ENCODE measurements at places on chromosomes 3 and 15. TPM values are rescaled to one million over a fixed set of nuclear protein-coding genes. Genes with fewer than 3 reads are reported as not detected.

ZNF501 gene
- polyA plus RNA-seq, result 3.3 TPM

POLQ gene
- 0.28 TPM for polyA plus RNA-seq

- H3K27me3 ChIP-seq, result peaks cover 13% of the 10 kb centered on the region
- DNase-seq, result no peak
- H3K27ac ChIP-seq, result no peak overlapping the region
Observed at GRCh38 chr3:46878781-46879436, 1.4 kb downstream of the PTH1R start.

SKIL gene
- polyA plus RNA-seq, result 25.7 TPM

DNA sequence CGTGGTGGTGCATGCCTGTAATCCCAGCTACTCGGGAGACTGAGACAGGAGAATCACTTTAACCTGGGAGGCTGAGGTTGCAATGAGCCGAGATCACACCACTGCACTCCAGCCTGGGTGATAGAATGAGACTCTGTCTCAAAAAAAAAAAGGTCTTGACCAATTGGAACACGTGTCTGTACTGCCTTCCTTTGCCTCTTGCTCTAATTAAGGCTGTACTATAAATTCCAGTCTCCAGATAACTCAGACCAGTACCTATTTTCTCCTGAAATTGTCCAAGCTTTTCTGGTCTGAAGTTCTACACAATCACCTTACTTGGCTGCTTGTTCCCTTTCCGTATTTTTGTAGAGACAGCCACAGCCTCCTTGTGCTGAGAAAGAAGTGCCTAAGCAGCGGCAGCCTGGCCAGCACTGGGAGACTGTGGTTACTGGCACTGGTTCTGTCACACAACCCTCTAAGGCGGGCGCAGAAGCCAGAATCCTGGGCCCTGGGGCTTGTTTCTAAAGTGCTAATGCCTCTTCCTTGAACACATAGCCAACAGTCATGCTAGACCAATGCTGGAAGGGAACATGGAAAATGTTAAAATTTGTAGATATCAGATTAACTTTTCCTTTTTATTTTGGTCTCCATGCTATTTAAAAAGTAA is 6.2 kb upstream of the CEP70 start:
- DNase-seq, result no peak
- H3K36me3 ChIP-seq, result no peaks in the 10 kb centered on the region
- no peak overlapping the region for H3K27ac ChIP-seq
- no peaks in the 10 kb centered on the region for H3K27me3 ChIP-seq
- no peak overlapping the region for H3K4me3 ChIP-seq

GRCh38 chr3:154981201-154981600 is 98.9 kb upstream of the MME start:
- H3K4me1 ChIP-seq, result no peaks in the 10 kb centered on the region
- peaks cover 5% of the 10 kb centered on the region for H3K27me3 ChIP-seq
- no peaks in the 10 kb centered on the region for H3K36me3 ChIP-seq
- no peak overlapping the region for H3K4me3 ChIP-seq

DNA sequence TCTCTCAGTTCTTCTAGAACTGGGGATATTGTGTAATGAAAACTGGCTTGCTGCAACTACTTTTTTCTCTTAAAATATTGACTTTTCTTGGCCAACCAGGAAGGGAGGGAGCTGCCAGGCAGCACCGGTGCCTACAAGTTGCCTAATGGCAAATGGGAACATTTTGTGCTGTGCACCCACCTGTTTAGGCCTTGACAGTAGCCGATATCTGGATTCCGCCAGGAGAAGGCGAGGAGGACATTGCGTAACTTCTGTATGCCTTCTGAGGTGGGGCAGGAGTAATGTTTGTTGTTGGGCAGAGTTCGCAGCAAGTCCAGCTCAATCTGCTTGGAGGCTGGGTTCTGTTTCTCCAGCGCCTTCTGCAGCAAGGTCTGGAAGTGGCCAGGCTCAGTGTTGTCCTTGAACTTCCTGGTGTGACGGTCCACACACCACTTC is 64.9 kb downstream of the TBC1D2B start:
- H3K27me3 ChIP-seq, result no peaks in the 10 kb centered on the region
- H3K27ac ChIP-seq, result no peak overlapping the region
- DNase-seq, result no peak
- H3K4me1 ChIP-seq, result no peaks in the 10 kb centered on the region
- H3K36me3 ChIP-seq, result peaks cover 23% of the 10 kb centered on the region

- H3K27ac ChIP-seq, result no peak overlapping the region
- DNase-seq, result no peak
- H3K27me3 ChIP-seq, result no peaks in the 10 kb centered on the region
- H3K4me3 ChIP-seq, result peak overlapping the region; percentile 15
- no peaks in the 10 kb centered on the region for H3K36me3 ChIP-seq
Observed at GRCh38 chr15:60411774-60412425, 14.1 kb upstream of the ANXA2 start.

- peaks cover 6% of the 10 kb centered on the region for H3K4me1 ChIP-seq
- H3K36me3 ChIP-seq, result no peaks in the 10 kb centered on the region
- H3K27me3 ChIP-seq, result peaks cover 27% of the 10 kb centered on the region
- DNase-seq, result no peak
- no peak overlapping the region for H3K27ac ChIP-seq
- H3K4me3 ChIP-seq, result no peak overlapping the region
Observed at GRCh38 chr3:123313889-123314288, 112.1 kb downstream of the SEC22A start.

DNA sequence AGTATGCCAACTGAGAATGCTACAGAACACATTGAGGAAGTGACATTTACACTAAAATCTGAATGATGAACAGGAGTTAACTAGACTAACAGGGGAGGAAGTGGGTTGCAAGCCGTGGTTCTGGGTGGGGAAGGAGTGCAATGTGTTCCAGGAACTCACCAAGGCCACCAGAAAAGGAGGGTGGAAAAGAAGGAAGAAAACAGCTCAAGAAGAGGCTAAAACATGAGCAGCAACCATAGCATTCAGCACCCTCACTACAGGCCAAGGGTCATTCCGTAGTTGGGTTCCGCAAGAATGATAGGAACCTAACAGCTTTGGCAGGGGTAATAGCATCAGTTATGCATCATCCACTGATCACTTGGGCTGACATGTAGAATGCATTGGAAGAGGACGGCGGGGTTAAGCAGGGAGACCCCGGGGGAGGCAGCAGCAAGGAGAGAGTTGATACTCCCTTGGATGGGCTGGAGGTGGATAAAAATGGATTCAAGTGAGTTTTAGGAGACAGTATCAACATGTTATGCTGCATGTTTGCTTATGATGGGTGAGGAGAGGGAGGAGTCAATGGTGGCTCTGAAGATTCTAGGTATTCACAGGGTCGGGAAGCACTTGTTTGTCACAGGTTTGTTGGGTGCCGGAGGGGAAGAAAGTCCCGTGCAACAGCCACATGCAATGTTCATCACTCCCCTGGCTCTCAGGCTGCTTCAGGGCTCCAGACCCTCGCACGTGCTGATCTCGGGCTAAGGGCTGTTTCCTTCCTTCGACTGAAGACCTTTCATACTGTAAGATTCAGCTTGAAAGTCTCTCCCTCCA is 53.2 kb downstream of the LIPC start:
- H3K27me3 ChIP-seq, result no peaks in the 10 kb centered on the region
- no peaks in the 10 kb centered on the region for H3K36me3 ChIP-seq
- H3K4me3 ChIP-seq, result no peak overlapping the region
- no peak overlapping the region for H3K27ac ChIP-seq

GRCh38 chr15:64284042-64284441 is 71.9 kb downstream of the CSNK1G1 start:
- DNase-seq, result no peak
- H3K4me1 ChIP-seq, result peaks cover 5% of the 10 kb centered on the region

SETMAR gene
- polyA plus RNA-seq, result not detected

CEMIP gene
- polyA plus RNA-seq, result 0.03 TPM

DLG1 gene
- polyA plus RNA-seq, result 40.5 TPM

DNA sequence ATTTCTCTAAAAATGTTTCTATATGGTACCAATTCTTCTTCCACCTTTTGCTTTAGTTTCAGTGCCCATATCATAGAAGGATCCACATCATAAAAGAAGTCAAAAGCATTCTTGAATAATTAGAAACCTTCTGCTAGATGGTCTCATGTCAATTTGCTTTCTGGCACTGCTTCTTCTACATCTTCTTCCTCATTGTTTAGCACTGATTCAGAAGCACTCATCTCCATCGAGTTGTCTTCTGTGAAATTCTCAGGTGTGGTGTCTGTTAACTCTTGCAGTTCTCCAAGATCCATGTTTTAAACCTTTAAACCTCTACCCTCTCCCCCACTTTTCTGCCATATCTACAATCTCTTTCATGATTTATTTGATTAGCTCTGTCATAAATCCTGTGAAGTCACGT is 154.8 kb downstream of the WDR76 start:
- no peak overlapping the region for H3K27ac ChIP-seq
- peaks cover 8% of the 10 kb centered on the region for H3K36me3 ChIP-seq

GOLGA6B gene
- not detected for polyA plus RNA-seq

DNA sequence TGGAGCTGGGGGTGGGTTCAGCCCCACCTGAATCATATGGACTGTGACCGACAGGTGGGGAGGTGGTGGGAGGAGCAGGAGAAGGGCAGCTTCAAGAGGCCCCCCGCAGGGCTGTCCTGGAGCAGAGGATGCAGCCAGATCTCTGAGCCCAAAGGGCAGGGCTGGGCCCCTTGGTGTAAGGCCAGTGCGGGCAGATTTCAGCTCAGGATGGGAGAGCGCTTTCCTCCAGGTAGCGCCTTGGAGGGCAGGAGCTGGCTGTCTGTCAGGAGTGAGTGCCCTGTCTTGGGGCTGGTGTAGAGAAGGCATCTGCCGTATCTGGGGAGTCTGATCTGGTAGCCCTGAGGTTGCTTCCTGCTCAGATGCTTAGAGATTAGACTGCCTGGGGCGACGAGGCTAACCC is 7.3 kb downstream of the TMEM43 start:
- H3K27ac ChIP-seq, result peak overlapping the region; percentile 56
- no peak for DNase-seq
- no peak overlapping the region for H3K4me3 ChIP-seq
- H3K36me3 ChIP-seq, result peaks cover 41% of the 10 kb centered on the region
- H3K4me1 ChIP-seq, result peaks cover 25% of the 10 kb centered on the region

DNA sequence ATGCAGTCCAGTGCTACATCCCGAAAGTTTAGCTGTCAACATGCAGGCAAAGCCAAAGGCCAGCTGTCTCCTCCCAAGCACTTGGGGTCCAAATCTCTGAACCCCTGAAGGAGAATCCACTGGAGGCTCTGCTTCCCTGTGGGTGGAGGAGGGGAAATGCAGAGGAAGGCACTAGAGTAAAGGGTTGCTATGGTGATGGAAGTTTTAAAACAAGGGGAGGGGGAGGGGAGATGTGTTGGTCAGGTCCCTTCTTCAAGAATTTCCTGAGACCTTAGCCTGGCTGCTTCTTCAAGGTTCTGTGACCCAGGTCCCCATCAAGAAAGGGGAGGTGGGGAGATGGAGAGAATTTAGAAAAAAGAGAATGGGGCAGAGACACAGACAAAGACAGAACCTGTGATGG is 2.3 kb downstream of the CAMKV start:
- no peaks in the 10 kb centered on the region for H3K4me1 ChIP-seq
- no peak for DNase-seq
- H3K36me3 ChIP-seq, result no peaks in the 10 kb centered on the region
- no peak overlapping the region for H3K27ac ChIP-seq
- no peak overlapping the region for H3K4me3 ChIP-seq
- H3K27me3 ChIP-seq, result peaks cover 61% of the 10 kb centered on the region

KIF23 gene
- not detected for polyA plus RNA-seq

DNA sequence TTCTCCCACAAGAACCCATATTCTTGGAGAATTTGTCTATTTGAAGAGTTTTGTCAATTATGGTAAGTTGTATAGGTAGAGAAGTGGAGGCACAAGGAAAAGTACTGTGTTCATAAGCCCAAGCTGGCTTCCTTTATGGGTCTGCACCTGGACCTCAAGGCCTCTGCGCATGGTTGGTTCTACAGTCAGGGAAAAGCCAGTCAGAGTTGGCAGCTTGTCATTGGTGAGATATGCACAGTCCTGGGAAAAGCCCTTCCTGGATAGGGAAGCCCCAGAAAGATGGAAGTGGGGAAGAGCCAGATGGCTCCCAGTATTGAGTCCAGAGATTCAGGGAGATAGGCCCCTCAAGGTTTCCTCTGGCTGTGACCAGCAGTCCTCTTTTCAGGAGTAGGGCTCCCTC is 15.8 kb downstream of the BOC start:
- peaks cover under 1% of the 10 kb centered on the region for H3K27me3 ChIP-seq
- H3K27ac ChIP-seq, result no peak overlapping the region
- no peak overlapping the region for H3K4me3 ChIP-seq
- DNase-seq, result no peak

- H3K27ac ChIP-seq, result peak overlapping the region; percentile 96
- H3K4me1 ChIP-seq, result peaks cover 70% of the 10 kb centered on the region
- no peak for DNase-seq
- no peaks in the 10 kb centered on the region for H3K36me3 ChIP-seq
- no peak overlapping the region for H3K4me3 ChIP-seq
Observed at GRCh38 chr15:65918945-65919344, 49.7 kb downstream of the RAB11A start.

- no peak overlapping the region for H3K4me3 ChIP-seq
- H3K4me1 ChIP-seq, result peaks cover 32% of the 10 kb centered on the region
- no peaks in the 10 kb centered on the region for H3K36me3 ChIP-seq
- H3K27ac ChIP-seq, result no peak overlapping the region
- no peaks in the 10 kb centered on the region for H3K27me3 ChIP-seq
Observed at GRCh38 chr15:58522865-58523264, 91.1 kb downstream of the LIPC start.

- no peak overlapping the region for H3K4me3 ChIP-seq
- no peak for DNase-seq
- H3K36me3 ChIP-seq, result no peaks in the 10 kb centered on the region
- H3K27ac ChIP-seq, result no peak overlapping the region
Observed at GRCh38 chr3:174251681-174252080, 607.5 kb upstream of the NAALADL2 start.

SCAANT1 gene
- not detected for polyA plus RNA-seq

GRCh38 chr3:136919799-136920580 is 37.8 kb upstream of the IL20RB start:
- no peak overlapping the region for H3K4me3 ChIP-seq
- no peak for DNase-seq
- peaks cover 57% of the 10 kb centered on the region for H3K4me1 ChIP-seq

DNA sequence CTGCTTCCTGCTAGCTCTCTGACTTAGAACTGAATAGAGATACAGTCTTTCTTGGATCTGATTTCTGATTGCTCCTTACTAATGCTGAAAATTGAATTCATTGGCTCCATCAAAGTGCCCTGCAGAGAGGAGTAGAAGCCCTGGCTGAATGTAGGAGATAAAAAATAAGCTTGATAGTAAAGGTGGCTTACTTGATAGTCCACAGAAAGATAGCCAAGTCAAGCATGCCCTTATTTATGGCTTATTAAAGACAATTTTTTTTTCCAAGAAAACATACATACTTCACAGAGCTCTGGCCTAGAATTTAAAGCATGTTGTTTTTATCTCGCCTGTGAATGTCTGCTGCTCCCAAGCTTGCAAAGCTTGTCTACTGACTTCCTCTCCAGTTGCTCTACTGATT is 124.6 kb upstream of the CADPS start:
- no peak overlapping the region for H3K27ac ChIP-seq
- no peak for DNase-seq
- H3K36me3 ChIP-seq, result peaks cover 3% of the 10 kb centered on the region
- H3K4me3 ChIP-seq, result no peak overlapping the region
- no peaks in the 10 kb centered on the region for H3K4me1 ChIP-seq

GOLGA6A gene
- polyA plus RNA-seq, result not detected

GRCh38 chr3:149468504-149469212 is 5.8 kb upstream of the TM4SF4 start:
- H3K36me3 ChIP-seq, result no peaks in the 10 kb centered on the region
- H3K4me3 ChIP-seq, result no peak overlapping the region
- no peak overlapping the region for H3K27ac ChIP-seq
- no peaks in the 10 kb centered on the region for H3K27me3 ChIP-seq
- H3K4me1 ChIP-seq, result no peaks in the 10 kb centered on the region

PCSK6 gene
- polyA plus RNA-seq, result 0.84 TPM

CNTN4 gene
- polyA plus RNA-seq, result not detected

Data from naive B cell (primary cell).